Activated naive CD8-positive, alpha-beta T cell treated with anti-CD3 and anti-CD28 coated beads, Interleukin-2, amount 50 U/mL, for 24 hours (primary cell): ENCODE measurements at places on chromosomes 6 and 20.

DNA sequence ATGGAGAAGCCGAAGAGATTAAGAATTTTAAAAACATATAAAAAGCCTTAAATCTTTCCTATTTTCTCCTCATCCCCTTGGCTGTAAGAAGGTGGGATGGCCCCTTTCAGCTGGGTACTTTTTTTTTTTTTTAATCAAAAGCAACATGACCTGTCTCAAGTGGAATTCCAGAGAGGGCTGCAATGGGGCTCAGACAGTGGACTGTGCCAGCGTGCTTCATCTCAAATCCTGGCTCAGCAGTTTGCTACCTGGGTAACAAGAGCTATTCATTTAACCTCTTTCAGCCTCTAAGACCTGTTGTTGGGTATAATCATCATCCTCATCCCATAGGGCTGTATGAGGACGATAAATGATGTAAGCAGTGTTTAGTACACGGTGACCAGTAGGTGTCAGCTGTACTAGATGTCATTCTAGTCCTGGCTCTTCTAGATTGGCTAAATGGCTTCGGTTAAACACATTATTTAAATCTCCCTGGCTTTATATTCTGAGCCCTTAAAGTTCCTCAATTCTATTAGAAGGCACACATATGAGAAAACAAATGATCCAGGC lies 6.9 kb upstream of the PPP1R3G start:
- DNase-seq: no peak

DNA sequence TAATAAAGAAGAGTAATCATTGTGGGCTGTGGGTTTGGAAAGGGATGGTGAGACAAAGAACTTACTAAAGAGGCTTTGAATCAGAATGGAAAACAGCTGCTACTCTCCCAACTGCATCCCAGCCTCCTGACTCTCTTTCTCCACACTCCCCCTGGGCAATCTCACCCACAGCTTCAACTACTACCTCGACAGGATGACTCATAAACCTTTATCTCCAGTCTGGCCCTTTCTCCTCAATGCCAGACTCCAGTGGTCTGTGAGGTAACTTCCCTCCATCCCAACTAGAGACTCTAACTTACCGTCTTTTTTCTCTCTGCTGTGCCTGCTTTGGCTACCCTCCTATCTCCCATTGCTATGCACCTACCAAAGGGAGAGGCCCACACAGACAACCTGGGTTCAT lies 135.3 kb upstream of the RREB1 start:
- no peak for DNase-seq

GRCh38 chr20:38167851-38168760 lies 3.0 kb upstream of the TGM2 start:
- no peak for DNase-seq

GRCh38 chr20:6466075-6466810 lies 301.2 kb upstream of the BMP2 start:
- DNase-seq: no peak

- DNase-seq: no peak
Measured at GRCh38 chr20:23097636-23098580, 11.8 kb upstream of the CD93 start.

DNA sequence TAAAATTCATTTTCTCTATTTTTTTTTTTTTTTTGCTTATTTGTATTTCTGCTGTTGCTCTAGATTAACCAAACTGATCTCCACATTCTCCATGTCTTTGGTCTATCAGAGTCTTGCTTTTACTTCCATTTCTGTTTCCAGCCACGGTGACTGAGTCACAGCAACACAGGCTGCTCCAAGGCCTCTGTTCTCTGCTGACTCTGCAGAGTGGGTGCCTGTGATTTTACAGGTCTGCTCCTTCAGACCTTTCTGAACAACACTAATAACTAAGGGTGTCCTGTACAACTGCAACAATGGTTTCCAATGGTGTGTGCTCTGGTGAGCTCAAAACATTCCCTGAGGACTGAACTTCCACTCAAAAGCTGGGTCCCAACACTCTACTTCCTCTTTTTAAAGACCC lies 102.3 kb upstream of the BMP2 start:
- no peak for DNase-seq

DNA sequence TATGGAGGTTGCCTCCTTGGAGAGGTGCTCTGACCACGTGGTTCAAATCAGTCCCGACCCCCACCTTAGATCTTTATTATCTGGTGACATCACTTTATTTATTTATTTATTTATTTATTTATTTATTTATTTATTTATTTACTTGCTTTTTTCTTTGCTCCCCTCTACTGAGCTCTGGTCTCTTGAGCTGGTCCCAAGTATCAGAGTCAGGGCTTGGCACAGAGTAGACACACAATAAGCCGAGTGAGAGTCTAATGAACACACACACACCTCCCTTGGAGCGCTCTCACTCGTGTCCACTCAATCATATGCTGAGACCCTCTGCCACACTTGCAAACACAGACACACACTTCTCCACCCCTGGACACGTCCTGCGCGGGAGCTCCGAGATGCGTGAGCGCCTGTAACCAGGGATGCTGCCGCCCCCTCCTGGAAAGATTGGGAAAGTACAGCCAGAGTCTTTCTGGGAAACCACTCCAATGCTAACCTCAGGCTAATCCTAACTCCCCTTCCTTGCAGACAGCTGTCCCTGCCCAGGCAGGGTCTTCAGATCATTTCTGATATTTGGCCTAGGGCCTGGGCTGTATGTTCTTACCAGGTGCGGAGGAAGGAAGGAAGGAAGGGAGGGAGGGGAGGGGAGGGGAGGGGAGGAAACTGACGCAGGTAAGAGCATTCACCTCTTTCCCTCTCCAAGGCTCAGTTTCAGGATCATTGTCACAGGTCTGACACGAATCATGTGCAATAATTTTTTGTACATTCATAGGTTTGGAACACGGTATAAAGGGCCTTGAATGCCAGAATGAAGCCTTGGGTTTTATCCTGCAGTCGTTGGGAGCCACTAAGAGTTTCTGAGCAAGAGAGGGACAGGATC lies 70.9 kb downstream of the STK35 start:
- DNase-seq: peak; percentile 71

DNA sequence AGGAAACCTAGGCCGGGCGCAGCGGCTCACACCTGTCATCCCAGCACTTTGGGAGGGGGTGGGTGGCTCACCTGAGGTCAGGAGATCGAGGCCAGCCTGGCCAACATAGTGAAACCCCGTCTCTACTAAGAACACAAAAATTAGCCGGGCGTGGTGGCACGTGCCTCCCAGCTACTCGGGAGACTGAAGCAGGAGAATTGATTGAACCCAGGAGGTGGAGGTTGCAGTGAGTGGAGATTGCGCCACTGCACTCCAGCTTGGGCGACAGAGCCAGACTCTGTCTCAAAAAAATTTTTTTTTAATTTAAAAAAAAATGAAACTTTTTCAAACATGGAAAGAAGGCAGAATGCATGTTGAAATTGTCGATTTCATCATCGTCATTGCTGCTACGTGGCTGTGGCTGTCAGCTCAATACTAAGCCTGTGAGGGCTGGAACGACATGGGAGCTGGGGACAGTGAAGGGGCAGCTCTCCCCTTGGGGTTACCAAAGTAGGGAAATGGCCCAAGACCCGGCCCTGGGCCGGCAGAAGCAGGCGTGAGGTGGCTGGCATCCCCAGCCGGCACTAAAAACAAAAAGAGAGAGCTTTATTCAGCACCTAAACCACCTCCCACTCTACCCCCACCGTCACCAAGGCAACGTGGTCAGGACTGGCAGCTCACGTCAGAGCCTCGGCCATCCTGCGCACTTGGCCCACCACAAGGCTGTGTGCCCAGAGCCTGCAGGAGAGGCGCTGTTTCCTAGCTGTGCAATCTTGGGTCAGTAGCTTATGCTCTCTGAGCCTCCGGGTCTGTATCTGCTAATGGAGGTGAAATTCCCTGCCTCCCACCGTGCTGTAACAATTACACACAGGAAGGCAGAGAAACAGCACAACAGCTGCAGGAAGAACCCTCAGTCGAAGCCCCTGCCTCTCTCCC lies 30.8 kb downstream of the AGPAT4 start:
- DNase-seq: peak; percentile 48

- DNase-seq: peak; percentile 87
Measured at GRCh38 chr6:30325150-30325872, 1.4 kb upstream of the TRIM39 start.

DNA sequence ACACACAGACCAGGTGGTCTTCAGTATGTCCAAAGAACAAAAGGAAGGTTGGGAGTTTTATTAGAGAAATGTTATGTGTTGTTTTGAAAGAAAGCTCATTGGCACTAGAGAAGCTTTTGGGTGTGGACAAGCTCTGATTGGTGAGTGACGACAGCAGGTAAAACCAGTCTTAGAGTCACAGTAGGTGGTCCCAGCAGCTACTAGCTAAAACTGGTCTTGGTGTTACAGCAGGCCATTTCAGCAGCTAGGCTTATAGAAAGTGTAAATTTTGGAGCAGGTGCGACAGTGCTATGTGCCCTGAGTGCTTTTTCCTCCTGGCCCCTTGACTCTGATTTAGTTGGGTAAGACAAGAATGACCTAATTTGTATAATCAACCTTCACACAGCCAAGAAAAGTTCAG lies 3.6 kb downstream of the CLDN20 start:
- no peak for DNase-seq

DNA sequence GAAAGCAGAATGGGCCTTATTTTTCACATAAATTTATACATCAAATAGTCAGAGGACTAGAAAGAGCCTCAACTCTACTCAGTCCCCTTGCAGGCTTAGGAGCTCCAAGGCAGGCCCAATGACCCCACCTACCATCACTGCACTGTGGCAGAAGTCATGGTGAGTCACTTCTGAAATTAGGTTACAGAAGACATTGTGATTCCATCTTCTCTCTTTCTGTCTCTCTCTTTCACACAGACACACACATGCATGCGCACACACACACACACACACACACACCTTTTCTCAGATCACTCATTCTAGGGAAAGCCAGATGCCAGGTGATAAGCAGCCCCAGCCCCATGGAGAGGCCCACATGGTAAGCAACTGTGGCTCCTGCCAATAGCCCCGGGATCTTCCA lies 103.8 kb downstream of the C6orf118 start:
- no peak for DNase-seq

GRCh38 chr6:97097068-97098047 lies 172.8 kb downstream of the KLHL32 start:
- DNase-seq: no peak

DNA sequence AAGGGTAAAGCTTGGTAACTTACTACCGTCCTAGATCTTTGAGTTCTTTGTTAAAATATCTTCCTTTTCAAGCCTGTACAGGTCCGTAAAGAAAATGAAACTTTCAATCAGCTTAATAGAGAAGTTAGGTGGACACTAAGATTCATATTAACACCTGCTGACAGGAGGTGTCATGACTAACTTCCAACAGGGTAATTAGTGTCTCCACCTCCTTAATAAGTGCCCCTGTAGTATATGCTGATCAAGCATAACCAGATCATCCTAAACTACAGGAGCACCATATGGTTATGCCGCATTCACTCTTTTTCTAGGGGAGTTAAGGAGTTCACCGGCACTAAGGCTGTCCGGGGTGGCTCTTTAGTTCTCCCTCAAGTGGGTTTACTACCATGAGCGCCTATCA lies 23.9 kb upstream of the RALGAPA2 start:
- DNase-seq: no peak
